Psoas muscle (tissue), 8 donors: ENCODE measurements at places on chromosomes 3 and 15. TPM values are rescaled to one million over a fixed set of nuclear protein-coding genes. Genes with fewer than 3 reads are reported as not detected.

GRCh38 chr3:171757361-171758034 is 52.8 kb downstream of the PLD1 start:
- H3K4me1 ChIP-seq, result no peaks in the 10 kb centered on the region
- H3K4me3 ChIP-seq, result no peak overlapping the region
- no peak overlapping the region for H3K27ac ChIP-seq

DNA sequence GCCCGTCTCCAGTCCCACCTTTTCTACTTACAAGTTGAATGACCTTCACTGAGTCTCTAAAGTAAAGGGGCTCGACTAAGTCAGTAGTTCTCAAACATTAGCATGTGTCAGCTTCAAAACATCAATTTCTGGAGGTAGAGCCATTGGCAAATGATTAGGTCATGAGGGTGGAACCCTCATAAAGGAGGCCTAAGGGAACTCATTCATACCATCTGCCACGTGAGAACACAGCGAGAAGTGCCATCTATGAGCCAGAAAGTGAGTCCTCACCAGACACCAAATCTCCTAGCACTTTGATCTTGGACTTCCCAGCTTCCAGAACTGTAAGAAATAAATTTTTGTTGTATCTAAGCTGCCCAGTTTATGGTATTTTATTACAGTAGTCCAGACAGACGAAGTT is 129.8 kb downstream of the MEX3B start:
- H3K4me3 ChIP-seq, result no peak overlapping the region
- no peak for DNase-seq
- peaks cover 16% of the 10 kb centered on the region for H3K4me1 ChIP-seq
- no peaks in the 10 kb centered on the region for H3K36me3 ChIP-seq

DNA sequence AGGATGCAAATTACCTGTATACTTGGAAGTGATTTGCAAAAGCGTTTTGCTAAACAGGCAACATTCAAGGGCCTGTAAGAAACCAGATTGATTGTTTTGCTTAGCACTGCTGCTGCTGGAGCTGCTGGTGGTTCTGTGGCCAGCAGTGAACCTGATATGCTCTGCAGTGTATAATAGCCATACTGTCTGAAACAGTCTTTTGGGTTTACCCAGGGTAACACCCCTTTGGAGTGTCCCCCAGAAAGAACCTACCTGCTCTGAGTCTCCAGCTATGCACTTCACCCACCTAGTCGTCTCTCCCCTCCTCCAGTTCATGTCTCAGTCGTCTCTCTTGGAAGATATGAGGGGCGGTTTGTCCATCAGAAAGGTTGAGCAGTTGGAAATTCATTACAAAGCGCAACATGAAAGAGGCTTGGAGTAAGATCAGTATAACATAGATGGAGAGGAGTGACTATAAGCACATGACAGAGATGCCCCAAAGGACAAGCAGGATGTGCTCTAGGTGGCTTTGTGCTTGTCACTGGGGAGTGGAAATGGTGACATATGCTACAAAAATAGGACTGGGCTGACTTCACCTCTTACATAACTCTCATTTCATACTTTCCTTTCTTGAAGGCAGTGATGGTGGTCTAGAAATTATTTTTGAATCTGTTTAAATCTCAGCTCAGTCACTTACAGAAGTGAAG is 3.8 kb downstream of the MKRN2 start:
- H3K27me3 ChIP-seq, result no peaks in the 10 kb centered on the region
- no peaks in the 10 kb centered on the region for H3K36me3 ChIP-seq
- H3K4me1 ChIP-seq, result peaks cover 75% of the 10 kb centered on the region
- DNase-seq, result no peak
- H3K27ac ChIP-seq, result peak overlapping the region; percentile 99
- H3K4me3 ChIP-seq, result peak overlapping the region; percentile 14

GRCh38 chr15:83282776-83283137 is 1.7 kb downstream of the BNC1 start:
- H3K36me3 ChIP-seq, result no peaks in the 10 kb centered on the region
- H3K27me3 ChIP-seq, result no peaks in the 10 kb centered on the region
- H3K4me1 ChIP-seq, result no peaks in the 10 kb centered on the region
- H3K27ac ChIP-seq, result no peak overlapping the region
- no peak for DNase-seq
- H3K4me3 ChIP-seq, result peak overlapping the region; percentile 60

DNA sequence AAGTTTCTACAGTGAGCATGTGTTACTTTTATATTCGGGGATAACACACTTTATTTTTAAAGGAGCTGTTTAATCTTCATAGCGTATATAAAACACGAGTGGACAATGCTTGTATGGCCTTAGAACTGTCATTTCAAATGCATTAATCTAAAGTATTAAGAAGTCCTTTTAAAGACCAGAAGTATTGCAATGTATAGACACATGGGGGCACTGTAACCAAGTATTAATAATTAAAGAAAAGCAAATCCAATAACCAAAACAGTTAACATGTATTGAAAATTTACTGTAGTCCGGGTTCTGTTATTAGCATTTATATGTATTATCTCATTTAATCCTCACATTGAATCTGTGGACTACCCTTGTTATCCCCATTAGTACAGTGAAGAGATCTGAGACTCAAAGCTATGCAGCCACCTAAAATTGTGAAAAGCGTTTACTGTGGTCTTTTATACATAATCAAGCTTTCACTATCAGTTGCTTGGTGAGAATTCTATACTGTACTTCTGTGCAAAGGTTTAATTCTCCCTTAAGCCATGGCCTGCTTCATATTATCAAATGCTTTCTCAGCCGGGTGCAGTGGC is 10.1 kb downstream of the ARL14 start:
- H3K27me3 ChIP-seq, result no peaks in the 10 kb centered on the region
- no peaks in the 10 kb centered on the region for H3K36me3 ChIP-seq
- no peak overlapping the region for H3K4me3 ChIP-seq
- DNase-seq, result no peak
- H3K4me1 ChIP-seq, result no peaks in the 10 kb centered on the region

- no peak overlapping the region for H3K4me3 ChIP-seq
- peak; percentile 60 for DNase-seq
- H3K27ac ChIP-seq, result no peak overlapping the region
- no peaks in the 10 kb centered on the region for H3K36me3 ChIP-seq
Observed at GRCh38 chr3:40580494-40581091, 55.8 kb downstream of the ZNF621 start.

DNA sequence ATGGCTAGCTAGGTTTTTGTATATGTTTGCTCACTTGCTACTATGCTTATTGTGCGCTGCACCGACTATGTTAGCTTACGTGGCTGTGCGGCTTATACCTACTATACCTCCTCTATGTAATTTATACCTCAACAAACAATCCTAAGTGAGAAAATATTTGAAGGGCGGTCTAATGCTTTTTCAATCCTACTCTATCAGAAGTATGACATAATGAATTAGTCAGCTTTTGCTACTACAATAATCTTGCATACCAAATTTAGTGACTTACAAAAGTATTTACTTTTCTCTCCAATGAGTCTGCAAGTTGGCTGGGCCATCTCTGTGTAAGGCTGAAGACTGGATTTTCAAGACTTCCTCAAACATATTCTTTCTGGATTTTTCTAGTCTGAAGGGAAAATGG is 391.2 kb upstream of the NECTIN3 start:
- H3K4me3 ChIP-seq, result no peak overlapping the region
- no peaks in the 10 kb centered on the region for H3K36me3 ChIP-seq
- DNase-seq, result no peak

DNA sequence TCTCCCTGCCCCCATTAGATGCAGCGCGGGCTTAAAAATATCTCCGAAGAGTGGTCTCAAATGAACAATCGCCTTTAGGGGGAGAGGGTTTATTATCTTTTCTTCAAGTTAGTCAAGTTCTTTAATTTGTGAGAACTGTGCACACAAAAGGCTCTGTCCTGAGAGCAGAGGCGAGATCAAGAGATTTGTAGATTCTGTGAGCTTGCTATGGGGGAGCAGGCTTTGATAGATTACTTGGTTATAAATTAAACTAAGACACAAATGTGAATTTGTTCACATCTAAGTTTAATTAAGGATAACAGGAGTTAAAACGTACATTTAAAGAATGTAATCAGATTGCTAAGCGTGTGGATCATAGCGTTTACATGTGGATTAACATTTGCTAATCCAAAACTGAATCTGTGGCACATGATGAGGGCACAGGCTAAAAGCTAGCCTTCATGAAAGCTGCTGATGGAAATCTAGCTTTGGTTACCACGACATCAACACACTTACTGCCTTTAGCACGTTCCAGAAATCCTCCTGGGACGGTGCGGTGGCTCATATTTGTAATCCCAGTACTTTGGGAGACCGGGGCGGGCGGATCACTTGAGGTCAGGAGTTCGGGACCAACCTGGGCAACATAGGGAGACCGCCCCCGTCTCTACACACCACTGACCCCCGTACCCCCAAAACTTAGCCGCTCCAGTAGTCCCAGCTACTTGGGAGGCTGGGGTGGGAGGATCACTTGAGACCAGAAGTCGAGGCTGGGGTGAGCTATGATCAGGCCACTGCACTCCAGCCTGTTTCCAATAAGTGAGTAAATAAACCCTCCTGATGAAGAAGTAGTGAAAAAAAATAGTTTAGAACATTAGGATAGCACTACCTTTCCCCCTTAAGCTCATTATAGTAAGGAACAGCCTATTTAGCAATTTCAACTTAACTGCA is 1.0 kb upstream of the PRTG start:
- no peaks in the 10 kb centered on the region for H3K27me3 ChIP-seq
- no peaks in the 10 kb centered on the region for H3K4me1 ChIP-seq
- H3K36me3 ChIP-seq, result no peaks in the 10 kb centered on the region
- peak overlapping the region; percentile 55 for H3K27ac ChIP-seq
- DNase-seq, result no peak

GRCh38 chr3:81544385-81544784 is 217.1 kb downstream of the GBE1 start:
- H3K27me3 ChIP-seq, result no peaks in the 10 kb centered on the region
- no peak overlapping the region for H3K27ac ChIP-seq
- peaks cover 3% of the 10 kb centered on the region for H3K36me3 ChIP-seq
- no peak overlapping the region for H3K4me3 ChIP-seq
- no peak for DNase-seq

GRCh38 chr15:95328559-95328958 is 1001.9 kb upstream of the NR2F2 start:
- H3K4me3 ChIP-seq, result peak overlapping the region; percentile 0
- H3K27ac ChIP-seq, result no peak overlapping the region
- H3K27me3 ChIP-seq, result peaks cover 26% of the 10 kb centered on the region
- DNase-seq, result no peak
- no peaks in the 10 kb centered on the region for H3K4me1 ChIP-seq

DNA sequence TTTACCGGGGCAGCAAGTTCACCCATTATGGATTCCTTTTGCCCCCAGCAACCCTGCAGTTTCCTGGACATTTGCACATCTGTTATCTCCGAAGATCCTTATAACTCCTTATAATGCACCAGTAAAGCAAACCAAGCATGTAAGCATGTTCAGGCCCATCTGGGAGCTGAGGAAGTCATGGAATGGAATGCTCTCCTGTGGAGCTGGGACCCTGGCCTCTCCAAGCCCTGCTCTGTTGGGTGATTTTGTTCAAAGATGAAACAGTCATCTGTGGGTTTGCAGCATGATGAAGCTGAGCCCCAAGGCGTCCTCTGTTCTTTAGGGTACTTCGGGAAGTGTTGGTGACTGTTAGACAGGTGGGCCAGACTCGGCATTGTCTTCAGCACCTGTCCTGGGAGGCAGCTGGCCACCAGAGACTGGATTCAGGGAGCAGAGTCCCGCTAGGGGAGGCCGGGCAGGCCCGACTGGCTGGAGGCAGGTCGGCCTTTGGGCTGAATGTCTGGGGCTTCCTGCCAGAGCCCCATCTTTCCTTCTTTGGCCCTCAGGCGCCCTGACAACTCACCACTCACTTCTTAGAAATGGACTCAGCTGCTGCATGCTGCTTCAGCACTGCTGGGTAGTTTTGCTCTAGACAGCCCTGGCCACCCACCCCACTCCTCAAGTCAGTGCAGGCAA is 3.9 kb downstream of the DNAH1 start:
- peaks cover 6% of the 10 kb centered on the region for H3K4me1 ChIP-seq
- H3K36me3 ChIP-seq, result no peaks in the 10 kb centered on the region
- H3K27me3 ChIP-seq, result no peaks in the 10 kb centered on the region
- DNase-seq, result no peak

DNA sequence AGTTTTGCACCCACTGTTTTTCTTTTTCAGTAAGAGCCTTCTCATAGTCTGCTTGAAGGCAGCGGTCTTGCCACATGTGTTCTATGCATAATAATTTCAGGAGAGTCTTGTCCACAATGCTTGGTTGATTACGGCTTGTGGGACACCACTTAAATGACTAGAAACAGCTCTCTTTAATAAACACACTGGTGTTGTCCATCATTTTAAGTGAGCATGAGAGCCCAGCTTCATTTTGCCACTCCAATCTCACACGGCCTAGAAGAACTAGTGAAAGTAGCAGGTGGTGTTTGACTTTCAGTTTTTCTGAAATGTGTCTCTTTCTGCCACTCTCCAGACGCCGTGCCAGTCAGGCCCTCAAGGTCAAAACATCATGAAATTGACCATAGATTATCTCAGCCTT is 292.1 kb downstream of the LPP start:
- H3K27ac ChIP-seq, result no peak overlapping the region
- no peaks in the 10 kb centered on the region for H3K27me3 ChIP-seq
- H3K4me1 ChIP-seq, result peaks cover 5% of the 10 kb centered on the region

DNA sequence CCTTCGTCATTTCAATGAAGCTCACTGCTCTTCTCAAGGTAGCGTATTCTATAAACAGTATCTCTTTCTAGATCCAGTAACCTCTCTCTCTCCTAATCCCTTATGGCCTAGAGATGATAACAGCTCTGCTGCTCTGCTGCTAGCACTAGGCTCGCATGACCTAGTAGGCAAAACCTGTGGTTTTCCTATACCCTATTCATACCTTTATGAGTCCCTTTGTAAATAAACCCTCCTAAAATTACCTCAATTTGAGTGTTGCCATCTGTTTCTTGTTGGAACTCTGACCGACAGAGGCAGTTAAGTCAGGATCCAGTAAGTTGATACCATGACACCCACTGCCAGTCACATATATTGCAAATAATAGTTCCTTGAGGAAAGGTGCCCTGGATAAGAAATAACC is 7.3 kb downstream of the CCDC14 start:
- H3K4me3 ChIP-seq, result no peak overlapping the region
- H3K27ac ChIP-seq, result no peak overlapping the region
- H3K4me1 ChIP-seq, result no peaks in the 10 kb centered on the region
- no peak for DNase-seq
- H3K27me3 ChIP-seq, result no peaks in the 10 kb centered on the region

The KCNAB1 gene
- total RNA-seq, result 0.83 TPM

The XCR1 gene
- total RNA-seq, result 0.10 TPM

The LARP6 gene
- total RNA-seq, result 6.4 TPM

The CLDN18 gene
- not detected for total RNA-seq

The PLS1 gene
- total RNA-seq, result 0.25 TPM

The RBMS3 gene
- 23.5 TPM for total RNA-seq

The UBE2E1 gene
- total RNA-seq, result 112 TPM

The IL17RB gene
- 0.97 TPM for total RNA-seq

The ACAN gene
- total RNA-seq, result 0.17 TPM

The KLHL40 gene
- total RNA-seq, result 923 TPM

The BMF gene
- 5.9 TPM for total RNA-seq
